NCI-H774 (cell line): ENCODE measurements at places on chromosomes 2 and 18.

GRCh38 chr2:196391149-196391479, 219.7 kb upstream of the STK17B start:
- DNase-seq: no peak

DNA sequence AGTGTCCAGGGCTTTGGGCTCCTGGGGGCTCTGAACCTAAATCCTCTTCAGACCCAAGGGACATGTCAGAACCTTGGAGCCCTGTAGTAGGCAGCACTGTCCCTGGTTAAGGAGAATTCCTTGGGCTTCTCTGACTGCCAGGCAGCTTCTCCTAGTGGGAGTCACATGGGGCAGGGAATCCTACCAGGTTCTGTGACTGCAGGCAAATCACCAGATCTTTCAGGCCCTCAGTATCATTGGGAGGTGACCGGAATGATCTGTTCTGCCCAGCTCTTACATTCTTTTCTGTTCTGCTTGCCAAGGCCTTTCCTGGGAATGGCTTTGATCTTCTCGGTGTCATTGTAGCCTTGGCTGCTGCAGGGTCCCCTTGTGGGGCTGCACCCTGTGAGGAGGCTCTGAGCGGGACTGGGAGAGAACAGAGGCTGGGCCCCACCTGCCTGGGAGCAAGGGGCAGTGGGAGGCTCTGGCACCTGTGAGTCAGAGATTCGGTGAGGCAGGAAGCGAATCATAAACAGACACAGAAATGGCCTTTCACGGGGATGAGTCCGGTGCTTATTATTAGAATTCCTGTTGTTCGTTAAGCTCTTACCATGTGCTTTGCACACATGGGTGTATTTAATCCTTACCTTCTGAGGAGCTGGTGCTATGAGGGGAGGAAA, 14.1 kb downstream of the CEP68 start:
- no peak for DNase-seq

GRCh38 chr2:1595274-1595673, 149.0 kb downstream of the PXDN start:
- no peak for DNase-seq

- DNase-seq: no peak
These were observed 40.5 kb downstream of the SPHKAP start for GRCh38 chr2:228140934-228141528.

DNA sequence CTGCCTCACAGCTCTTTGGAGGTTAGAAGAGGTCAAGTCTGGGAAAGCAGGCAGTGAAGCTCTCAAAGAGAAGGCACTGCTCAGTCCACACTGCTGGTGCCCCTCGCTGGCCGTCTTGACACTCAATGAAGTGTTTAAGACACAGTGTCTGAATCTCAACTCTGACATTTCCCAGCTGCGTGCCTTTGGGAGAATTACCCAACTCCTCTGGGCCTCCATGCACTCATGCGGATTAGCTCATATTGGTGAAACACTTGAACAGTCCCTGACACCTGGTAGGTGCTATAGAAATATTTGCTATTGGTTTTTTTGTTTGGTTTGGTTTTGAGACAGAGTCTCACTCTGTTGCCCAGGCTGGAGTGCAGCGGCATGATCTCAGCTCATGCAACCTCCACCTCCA, 281.0 kb downstream of the SRBD1 start:
- no peak for DNase-seq

GRCh38 chr2:178280244-178280852, 86.0 kb downstream of the OSBPL6 start:
- no peak for DNase-seq

DNA sequence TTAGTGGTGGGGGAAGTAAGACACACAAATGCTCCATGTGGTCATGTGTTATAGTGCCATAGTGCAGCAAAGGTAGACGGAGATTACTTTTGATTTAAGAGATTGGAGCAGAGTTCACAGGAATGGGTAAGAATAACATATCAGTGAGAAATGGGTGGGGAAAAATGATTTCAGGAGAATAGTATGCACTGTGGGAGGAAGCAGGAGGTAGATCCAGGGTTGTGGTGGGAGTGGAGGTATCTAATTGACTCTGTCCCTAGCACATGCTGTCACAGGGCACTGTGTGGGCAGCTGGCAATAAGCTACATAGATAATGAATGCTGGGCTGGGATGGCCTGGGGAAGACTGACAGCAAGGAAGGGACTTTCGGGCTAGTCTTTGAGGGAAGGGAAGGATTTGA, 65.3 kb downstream of the STAT1 start:
- no peak for DNase-seq

DNA sequence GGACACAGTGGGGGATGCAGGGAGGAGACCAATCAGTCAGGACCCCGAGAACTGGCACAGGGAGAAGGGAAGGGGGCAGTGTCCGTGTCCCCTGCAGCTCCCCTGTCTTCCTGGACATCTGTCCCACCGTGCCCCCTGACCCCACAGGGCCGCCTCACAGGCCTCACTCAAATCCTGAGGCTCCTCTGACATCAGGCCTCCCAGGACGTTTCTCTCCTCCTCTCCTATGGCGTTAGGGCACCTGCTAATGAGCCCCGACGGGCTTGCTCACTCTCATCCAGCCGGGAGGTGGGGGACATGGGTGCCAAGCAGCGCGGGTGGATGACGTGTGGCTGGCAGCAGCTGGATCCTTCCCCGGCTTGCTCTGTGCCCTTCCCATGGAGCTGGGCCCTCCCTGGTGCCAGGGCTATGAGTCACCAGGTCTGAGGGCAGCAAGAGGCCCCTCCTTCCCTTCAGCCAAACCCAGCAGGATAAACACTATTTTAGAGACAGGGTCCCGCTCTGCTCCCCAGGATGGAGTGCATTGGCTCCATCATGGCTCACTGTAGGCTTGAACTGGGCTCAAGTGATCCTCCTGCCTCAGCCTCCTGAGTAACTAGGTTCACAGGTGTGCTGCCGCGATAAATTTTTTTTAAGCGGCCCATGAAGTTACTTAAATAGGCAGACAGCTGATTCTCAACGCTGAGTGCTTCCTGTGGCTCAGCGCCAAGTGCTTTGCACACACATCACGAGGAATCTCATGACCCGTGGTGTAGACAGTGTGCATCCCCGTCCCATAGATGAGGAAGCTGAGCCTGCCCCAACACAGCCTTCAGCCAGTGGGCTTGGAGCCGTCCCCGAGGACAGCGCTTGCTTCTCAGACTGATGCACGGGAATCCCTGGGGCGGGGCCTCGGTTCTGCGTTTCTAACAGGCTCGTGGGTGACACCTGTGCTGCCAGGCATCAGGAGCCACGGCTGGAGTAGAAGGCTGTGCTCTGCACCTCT, 64.5 kb upstream of the HDAC4 start:
- peak; percentile 35 for DNase-seq

DNA sequence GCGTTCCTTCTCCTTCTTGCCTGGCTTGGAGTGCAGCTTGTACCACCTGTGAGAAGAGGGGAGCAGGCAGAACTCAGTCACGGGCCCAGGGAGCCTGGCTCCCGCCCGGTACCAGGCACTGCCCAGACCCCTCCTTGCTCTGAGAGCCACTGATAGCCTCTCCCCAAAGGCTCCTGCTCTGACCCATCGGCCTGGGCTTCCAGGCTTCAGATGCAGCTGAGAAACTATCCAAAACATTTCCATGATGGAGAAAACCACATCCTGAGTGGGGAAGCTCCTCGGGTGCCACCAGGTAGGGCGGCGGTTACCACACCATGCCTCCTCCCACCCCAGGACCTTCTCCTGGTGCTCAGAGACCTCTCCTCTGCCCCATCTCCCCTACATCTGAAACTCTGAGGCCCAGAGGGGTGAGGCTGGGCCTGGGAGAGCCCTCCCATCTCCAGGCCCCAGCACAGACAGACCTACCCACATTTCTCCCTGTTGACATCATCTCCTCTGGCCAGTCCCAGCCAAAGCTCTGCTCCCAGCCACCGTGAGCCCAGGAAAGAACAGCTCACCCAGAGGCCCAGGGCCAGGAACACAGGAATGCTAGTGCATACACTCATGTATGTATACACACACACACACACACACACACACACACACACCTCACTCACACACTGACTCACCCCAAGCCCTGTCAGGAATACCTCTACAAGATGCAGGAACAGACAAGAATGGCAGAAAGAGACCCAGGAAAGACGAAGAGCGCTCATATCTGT, 17.9 kb upstream of the SFXN5 start:
- no peak for DNase-seq

DNA sequence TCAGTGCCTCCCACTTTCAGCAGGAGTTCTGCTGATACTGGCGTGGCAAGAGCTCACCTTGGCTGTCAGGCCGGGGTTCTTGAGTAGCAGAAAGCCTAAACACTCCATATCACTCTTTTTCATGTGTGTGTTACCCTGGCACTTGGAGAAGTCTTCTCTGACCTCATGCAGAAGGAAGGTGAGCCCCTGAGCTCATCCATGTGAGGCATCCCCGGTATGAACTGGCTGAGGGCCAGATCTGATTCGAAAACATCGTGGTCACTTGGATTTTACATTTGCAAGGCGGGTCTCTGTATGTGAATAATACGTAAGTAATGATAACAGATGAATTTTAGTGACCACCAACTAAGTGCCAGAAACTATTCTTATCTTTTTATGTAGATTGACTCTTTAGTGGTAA, 93.6 kb downstream of the RAPGEF4 start:
- no peak for DNase-seq

DNA sequence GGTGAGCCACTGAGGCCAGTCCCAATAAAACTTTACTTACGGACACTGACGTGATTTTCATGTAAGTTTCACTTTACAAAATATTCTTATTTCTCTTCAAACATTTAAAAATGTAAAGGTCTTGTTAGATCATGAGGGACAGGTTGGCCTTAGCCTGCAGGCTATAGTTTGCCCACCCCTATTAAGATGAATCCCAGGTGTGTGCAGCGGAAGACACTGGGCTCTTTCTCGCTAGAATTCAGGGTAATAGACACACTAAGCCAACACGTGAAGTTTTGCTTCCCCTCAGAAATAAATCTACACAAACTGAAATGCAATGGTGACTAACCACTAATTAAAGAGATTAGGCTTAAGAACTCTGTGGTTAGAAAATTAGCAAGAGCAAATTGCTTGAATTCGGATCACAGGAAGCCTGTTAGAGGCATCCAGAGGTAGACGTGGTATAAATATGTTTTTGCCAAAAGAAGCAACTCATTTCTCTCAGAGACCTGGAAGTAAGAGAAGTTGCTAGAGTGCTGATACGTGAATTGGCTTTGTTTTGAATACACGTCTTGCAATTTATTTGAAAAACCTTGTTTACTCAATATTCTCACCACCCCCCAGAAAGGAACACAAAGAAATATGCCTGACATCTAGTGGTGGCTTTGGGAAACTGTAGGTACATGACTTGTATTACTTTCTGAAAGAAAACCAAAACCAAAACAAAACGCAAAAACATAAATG, 151.6 kb downstream of the DTNB start:
- peak; percentile 57 for DNase-seq

- no peak for DNase-seq
These were observed 4.6 kb downstream of the LRRFIP1 start for GRCh38 chr2:237631801-237632585.

- peak; percentile 17 for DNase-seq
These were observed 2.2 kb downstream of the HOXD10 start for GRCh38 chr2:176118601-176119339.

- DNase-seq: no peak
These were observed 249.7 kb upstream of the NCKAP5 start for GRCh38 chr2:133817680-133818566.

- no peak for DNase-seq
These were observed 24.3 kb upstream of the MAPRE3 start for GRCh38 chr2:26945991-26946750.
